Stimulated activated CD8-positive, alpha-beta memory T cell treated with anti-CD3 and anti-CD28 coated beads, Interleukin-15, amount 100 ng/mL, for 24 hours (primary cell): ENCODE measurements at places on chromosomes 5 and 9.

- no peak for DNase-seq
These were observed 175.8 kb upstream of the KLF9 start for GRCh38 chr9:70590315-70590677.

DNA sequence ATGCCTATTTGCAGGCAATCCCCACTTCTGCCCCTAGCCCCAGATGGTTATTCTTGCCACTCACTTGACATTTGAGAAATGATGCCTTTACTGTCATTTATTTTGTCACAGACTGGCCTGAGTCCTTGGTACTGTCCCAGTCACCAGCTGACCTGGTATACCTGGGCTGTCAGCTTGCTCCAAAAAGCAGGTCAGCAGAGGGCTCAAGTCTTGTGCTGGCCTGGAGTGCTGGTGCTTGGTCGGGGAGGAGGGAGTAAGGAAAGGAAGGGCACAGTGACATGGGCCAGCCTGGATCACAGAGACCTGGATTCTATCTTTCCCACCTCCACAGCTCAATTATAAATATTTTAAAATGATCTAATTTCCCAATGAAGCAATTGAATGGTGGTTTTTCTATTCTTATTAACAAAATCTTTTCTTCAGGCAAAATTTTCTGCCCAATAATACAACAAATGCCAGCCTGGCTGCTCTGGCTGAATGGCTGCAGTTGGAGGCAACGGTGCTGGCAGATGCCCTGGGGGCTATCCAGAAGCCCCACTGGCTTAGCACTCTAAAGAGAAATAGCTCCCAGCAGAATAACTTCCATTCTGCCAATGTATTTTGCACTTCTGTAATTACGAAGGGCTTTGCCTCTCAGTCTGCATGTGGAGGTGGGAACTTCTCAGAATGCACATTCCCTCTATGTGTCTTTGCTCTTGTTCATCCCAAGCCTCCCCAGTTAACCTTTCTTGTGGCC, 160.6 kb downstream of the GADD45G start:
- DNase-seq, result no peak

- DNase-seq, result no peak
These were observed 20.2 kb downstream of the SNX18 start for GRCh38 chr5:54537725-54538124.

GRCh38 chr5:81233080-81233634, at the start of gene CKMT2:
Gene CKMT2, plus strand, starts transcription at chr5:81233322. Its CDS starts 17,811 bp downstream, at chr5:81251133.
- no peak for DNase-seq

DNA sequence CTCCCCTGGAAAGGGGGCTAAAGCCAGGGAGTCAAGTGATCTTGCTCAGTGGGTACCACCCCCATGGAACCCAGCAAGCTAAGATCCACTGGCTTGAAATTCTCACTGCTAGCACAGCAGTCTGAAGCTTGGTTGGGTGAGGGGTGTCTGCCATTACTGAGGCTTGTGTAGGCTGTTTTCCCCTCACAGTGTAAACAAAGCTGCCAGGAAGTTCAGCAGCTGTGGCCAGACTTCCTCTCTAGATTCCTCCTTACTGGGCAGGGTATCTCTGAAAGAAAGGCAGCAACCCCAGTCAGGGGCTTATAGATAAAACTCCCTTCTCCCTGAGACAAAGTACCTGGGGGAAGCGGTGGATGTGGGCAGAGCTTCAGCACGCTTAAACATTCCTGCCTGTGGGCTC, 17.1 kb upstream of the EPB41L4A start:
- DNase-seq, result no peak

DNA sequence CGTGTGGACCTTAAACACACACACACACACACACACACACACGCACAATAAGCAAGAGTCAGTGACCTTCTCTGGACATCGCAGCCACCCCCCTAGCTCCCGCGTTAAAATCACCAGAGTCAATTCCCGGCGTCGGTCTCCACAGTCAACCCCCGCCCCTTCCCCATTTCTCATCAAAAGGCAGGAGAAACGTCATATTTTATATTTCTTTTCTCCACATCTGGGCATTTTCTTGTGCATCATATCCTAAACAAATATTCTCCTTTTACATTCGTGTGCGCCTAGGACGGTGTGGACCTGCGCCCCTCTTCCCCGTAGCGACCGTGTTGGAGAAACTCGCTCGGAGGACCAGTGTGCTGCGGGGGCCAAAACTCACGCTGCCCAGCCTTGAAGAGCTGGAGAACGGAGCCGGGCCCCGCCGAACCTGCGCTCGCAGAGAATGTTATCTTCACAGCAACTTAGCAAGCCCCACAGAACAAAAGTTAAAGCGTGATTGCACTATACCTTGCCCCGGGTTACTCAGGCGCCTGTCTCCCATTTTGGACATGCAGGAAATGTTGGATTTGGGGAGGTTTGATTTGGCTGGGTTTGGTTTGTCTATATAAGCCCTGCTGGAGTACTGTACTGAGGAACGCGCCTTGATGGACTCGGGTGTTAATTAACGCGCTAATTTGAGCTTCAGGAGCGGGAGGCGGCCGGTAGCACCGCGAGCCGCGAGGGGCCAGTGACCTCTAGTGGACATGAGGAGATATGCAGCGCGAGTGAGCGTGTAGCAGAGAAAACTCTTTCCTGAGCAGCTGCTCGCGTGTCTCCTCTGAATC, 192.4 kb downstream of the MEF2C start:
- DNase-seq, result peak; percentile 35

DNA sequence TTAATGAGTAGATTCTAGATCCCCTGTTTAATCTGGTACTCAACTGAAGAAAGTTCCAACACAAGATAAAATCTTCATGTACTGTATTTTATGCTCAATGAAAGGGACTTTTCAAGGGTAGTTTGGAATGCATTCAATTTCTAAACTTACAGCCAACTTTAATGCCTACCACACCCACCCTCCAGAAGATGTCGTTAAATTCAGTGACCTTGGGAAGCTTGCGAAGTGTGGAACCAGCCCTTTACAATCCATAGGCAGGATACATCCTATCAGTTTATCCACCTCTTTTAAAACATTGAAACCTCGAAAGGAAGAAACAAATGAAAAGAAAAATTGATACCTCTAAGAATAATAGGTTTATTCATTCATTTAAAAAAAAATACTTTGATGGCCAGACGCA, 20.2 kb downstream of the TRPM6 start:
- no peak for DNase-seq

GRCh38 chr9:90864779-90865178, 63.2 kb downstream of the SYK start:
- DNase-seq, result no peak

DNA sequence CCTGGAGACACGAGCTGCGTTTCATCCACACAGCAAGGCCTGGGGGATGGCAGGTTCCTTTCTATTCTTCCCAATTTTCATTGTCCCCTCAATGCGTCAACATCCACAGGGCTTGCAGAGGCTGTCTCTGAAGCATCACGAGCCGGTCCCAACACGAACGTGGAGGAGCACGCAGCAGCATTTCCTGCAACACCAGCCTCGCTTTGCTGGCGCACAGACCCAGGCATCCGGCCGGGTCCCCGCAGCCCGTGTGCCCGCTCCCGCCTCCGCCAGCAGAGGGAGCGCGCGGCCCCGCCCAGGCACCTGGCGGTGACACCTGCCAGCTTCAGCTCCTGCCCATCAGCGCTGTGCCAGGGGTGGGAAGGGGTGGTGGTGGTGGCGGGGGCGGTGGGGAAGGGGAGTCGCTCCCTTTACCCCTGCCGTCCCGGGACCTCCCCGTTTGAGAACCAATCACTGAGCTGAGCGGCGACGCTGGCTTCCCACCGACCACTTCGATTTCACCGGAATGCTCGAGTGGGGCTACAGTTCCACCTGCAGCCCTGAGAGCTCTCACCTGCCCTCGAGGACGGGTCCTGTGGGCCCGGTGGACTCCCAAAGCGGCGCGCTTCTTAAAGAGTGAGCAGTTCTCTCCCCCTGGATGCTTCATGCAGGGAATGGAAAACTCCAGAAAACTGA, 464.5 kb downstream of the ICE1 start:
- DNase-seq, result peak; percentile 21
